CD14-positive monocyte (primary cell): ENCODE measurements at places on chromosomes 3 and 15. TPM values are rescaled to one million over a fixed set of nuclear protein-coding genes. Genes with fewer than 3 reads are reported as not detected.

Gene CD86
- 42.6 and 75.7 TPM in 2 replicates for polyA plus RNA-seq

Gene DNAH1
- 0.25 TPM for polyA plus RNA-seq

- no peak for DNase-seq
Measured at GRCh38 chr15:83285979-83286553, 1.6 kb upstream of the BNC1 start.

Gene LINGO1
- not detected in 2 replicates for polyA plus RNA-seq

DNA sequence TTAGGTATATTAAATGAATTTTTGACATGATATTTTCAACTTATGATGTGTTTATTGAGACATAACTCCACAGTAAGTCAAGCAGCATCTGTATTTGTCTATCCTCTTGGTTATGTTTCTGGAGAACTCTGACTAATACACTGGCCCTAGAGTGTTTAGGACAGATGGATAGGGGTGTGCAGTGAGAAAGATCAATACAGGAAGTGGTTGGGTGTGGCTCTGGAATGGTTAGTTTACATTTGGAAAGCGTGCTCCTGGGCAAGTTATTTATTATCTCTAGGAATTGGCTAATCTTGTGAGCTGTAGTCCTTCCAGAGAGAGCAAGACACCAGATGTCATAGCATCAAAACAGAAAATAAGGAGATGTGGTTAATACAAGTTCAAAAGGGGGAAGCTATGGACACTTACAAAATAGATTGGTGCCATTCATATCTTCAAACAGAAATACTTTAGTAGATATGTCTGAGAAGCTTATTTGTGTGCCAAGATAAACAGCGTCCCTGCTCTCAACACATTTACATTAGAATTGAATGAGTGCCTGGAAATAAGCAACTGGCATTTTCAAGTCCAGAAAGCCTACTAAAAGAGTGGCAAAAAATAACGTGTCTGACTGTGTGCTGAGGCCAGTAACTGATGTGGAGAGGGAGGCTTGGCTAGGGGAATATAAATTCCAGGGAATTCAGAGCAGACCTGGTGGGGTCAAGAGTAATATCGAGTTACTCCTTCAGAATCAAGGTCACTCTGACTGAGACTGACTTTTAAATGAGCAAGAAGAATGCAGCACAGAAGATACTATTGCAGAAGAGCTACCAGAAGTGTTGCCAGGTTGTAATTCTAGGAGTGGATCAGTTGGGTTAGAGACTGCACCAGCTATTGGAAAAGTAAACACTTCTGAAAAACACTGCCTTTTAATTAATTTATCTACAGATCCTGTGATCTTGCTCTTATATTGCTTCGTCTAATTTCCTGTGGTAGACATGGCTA, 33.4 kb upstream of the PLAAT1 start:
- DNase-seq: no peak

Gene PP2D1
- not detected in 2 replicates for polyA plus RNA-seq

GRCh38 chr3:159540882-159541495, 447.6 kb upstream of the IL12A start:
- DNase-seq: no peak
